Activated T-cell treated with anti-CD3 and anti-CD28 coated beads, Interleukin-2, amount 50 U/mL, for 72 hours (primary cell): ENCODE measurements at places on chromosomes 2 and 18. TPM values are rescaled to one million over a fixed set of nuclear protein-coding genes. Genes with fewer than 3 reads are reported as not detected.

GRCh38 chr2:86199834-86200177 lies 549 bp downstream of the MRPL35 start:
- peak overlapping the region; percentile 92 for H3K4me3 ChIP-seq
- H3K4me1 ChIP-seq, result peaks cover 50% of the 10 kb centered on the region
- H3K27me3 ChIP-seq, result no peaks in the 10 kb centered on the region

The AKAIN1 gene
- not detected for total RNA-seq

DNA sequence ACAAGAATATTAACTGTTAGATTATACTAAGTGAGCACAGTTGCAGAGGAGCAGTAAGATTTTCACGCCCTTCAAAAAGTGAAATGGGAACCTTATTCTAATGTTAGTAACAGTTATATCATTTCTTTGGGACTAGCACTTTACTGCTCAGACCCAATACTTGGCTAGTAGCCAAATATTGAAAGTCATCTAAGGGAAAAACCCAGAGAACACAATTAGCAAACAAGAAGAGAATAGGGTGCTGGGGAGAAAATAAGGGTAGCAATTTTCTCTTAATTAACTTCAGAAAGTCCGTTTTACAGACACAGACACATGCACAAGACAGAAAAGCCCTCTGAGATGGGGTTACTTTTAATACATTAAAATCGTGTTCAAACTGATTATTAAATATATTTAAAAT lies 71.8 kb downstream of the ID2 start:
- DNase-seq, result no peak
- H3K27ac ChIP-seq, result no peak overlapping the region
- no peaks in the 10 kb centered on the region for H3K27me3 ChIP-seq
- peaks cover 6% of the 10 kb centered on the region for H3K4me1 ChIP-seq
- H3K4me3 ChIP-seq, result no peak overlapping the region

DNA sequence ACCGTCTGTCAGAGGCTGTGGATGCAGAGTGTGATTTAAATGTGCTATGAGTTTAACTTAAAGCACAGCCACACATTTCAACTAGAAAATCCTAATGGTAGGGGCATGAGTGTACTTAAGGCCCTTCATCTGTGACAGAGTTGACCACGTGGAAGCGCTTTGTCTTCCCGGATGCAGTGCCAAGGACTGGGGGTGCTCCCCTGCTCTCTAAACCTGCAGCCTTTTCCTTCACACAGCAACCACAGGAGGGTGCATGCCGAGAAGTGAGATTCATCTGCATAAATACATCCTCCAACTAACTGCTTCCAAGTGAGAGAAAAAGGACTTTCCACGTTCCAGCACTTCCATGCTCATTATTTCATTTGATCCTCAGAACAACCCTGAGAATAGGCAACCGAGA lies 149.6 kb downstream of the MYT1L start:
- DNase-seq, result no peak
- no peak overlapping the region for H3K27ac ChIP-seq
- no peaks in the 10 kb centered on the region for H3K36me3 ChIP-seq
- no peak overlapping the region for H3K4me3 ChIP-seq

The PLCL1 gene
- 3.6 TPM for total RNA-seq

The APLF gene
- 5.7 TPM for total RNA-seq

GRCh38 chr18:28743115-28743514 lies 566.2 kb upstream of the CDH2 start:
- H3K27ac ChIP-seq, result no peak overlapping the region
- H3K27me3 ChIP-seq, result no peaks in the 10 kb centered on the region
- no peaks in the 10 kb centered on the region for H3K4me1 ChIP-seq

The MARCO gene
- total RNA-seq, result not detected

DNA sequence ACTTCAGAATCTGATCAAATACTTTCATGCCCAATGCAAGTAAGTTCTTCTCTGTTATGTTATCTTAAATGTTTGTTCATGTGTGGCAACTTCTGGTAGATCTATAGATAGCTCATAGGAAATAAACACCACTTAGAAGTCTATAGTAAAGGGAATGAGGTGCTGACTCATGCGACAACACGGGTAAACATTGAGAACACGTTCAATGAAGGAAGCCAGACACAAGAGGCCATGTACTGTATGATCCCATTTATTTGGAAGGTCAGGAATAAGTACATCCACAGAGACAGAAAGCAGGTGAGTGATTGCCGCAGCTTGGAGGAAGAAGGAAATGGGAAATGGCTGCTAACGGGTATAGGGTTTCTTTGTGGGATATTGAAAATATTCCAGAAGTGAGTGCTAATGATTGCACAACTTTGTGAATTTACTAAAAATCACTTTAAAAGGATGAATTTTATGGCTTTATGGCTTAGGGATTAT lies 95.4 kb downstream of the ITGB1BP1 start:
- DNase-seq, result no peak
- no peak overlapping the region for H3K27ac ChIP-seq

- no peak overlapping the region for H3K4me3 ChIP-seq
- no peak for DNase-seq
- H3K27me3 ChIP-seq, result no peaks in the 10 kb centered on the region
- H3K4me1 ChIP-seq, result peaks cover 17% of the 10 kb centered on the region
- H3K27ac ChIP-seq, result no peak overlapping the region
Measured at GRCh38 chr18:54134053-54134452, 90.4 kb downstream of the MBD2 start.

DNA sequence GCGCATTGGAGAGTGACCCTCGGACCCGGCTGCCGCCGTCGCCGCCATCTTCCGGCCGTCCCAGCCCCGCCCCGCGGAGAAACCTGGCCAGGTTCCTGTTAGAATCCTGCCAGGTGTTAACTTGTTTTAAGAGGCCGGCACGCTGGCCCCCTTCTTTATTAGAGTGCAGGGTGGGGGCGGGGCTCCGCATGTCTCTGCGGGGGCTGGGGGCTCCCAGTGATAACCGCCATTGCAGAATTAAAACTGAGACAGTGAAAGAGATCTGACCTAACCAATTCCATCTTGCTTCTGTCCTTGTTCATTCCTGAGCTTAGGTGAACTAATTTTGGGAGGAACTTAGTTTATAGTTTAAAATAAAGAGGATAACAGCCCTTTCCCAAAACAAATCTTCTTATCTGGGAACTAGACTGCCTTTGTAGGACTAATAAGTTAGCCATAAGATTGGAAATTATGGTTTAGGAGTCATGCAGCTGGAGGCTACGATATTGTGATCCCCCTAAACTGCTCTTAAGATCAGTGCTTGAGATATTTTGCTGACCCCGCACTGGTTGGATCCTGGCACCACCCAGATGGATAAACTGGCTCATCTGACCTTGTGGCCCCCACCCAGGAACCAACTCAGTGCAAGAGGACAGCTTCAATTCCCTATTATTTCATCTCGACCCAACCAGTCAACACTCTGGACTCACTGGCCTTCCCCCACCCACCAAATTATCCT lies 543 bp upstream of the STARD7 start:
- H3K27ac ChIP-seq, result peak overlapping the region; percentile 87
- H3K4me1 ChIP-seq, result peaks cover 47% of the 10 kb centered on the region
- peak overlapping the region; percentile 94 for H3K4me3 ChIP-seq
- no peak for DNase-seq

- no peak for DNase-seq
- no peaks in the 10 kb centered on the region for H3K27me3 ChIP-seq
- H3K36me3 ChIP-seq, result peaks cover 1% of the 10 kb centered on the region
- no peaks in the 10 kb centered on the region for H3K4me1 ChIP-seq
Measured at GRCh38 chr18:8835521-8835953, 130.2 kb downstream of the MTCL1 start.

DNA sequence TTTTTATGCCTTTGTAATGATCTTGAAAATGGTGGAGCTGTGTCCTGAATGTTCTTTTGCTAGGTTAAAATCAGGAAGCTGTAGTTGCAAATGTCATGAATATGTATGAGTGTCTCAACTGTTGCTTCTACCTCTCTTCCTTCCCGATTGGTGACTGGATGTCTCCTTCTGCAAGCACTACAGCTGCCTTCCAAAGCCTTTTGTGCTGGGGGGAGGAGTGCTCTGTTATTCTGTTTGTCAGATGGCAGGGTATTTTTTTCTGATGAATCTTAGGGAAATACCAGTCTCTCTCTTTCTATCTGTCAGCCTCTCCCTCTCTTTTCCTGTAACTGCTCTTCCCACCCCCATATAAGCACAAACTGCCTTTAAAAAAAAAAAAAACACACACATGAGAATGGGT lies 1396.3 kb upstream of the CELF4 start:
- peaks cover 16% of the 10 kb centered on the region for H3K27me3 ChIP-seq
- no peaks in the 10 kb centered on the region for H3K4me1 ChIP-seq
- H3K4me3 ChIP-seq, result no peak overlapping the region
- H3K36me3 ChIP-seq, result no peaks in the 10 kb centered on the region
- no peak overlapping the region for H3K27ac ChIP-seq

- no peak overlapping the region for H3K4me3 ChIP-seq
- no peak overlapping the region for H3K27ac ChIP-seq
- H3K4me1 ChIP-seq, result no peaks in the 10 kb centered on the region
- no peak for DNase-seq
Measured at GRCh38 chr2:157990173-157990572, 111.5 kb upstream of the UPP2 start.

The SLC8A1 gene
- 0.58 TPM for total RNA-seq
